ENCODE measurements at places on chromosomes 7 and 10.

DNA sequence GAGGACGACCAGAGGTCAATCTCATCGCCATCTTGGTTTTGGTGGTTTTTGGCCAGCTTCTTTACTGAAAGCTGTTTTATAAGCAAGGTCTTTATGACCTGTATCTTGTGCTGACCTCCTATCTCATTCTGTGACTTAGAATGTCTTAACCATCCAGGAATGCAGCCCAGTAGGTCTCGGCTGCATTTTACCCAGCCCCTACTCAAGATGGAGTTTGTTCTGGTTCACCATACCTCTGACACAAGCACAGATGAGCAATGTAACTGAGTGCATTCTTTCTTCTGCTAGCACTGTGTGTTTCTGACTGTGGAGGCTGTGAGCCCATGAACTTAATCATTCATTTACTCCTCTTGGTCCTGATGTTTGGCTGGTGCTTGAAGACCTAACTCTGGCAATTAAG is 794.5 kb upstream of the CELF2 start:
- no peak for DNase-seq

- no peak for DNase-seq
Observed at GRCh38 chr7:42645906-42646305, 266.0 kb downstream of the C7orf25 start.

GRCh38 chr10:123227706-123228105 is 73.5 kb downstream of the BUB3 start:
- no peak for DNase-seq

- DNase-seq, result no peak
Observed at GRCh38 chr10:49332333-49332732, 33.4 kb downstream of the C10orf71 start.

Measured in stimulated activated CD4-positive, alpha-beta T cell treated with anti-CD3 and anti-CD28 coated beads, TNF-alpha, amount 100 ng/mL, for 24 hours (primary cell).